ENCODE measurements at places on chromosomes 1 and 21. TPM values are rescaled to one million over a fixed set of nuclear protein-coding genes. Genes with fewer than 3 reads are reported as not detected.

Gene DNALI1
- polyA plus RNA-seq = 63.0 TPM

Gene NID1
- polyA plus RNA-seq = 177 TPM

Gene ZSCAN20
- 5.9 TPM for polyA plus RNA-seq

GRCh38 chr1:80444171-80444570 lies 1356.6 kb upstream of the ADGRL2 start:
- no peak for DNase-seq

DNA sequence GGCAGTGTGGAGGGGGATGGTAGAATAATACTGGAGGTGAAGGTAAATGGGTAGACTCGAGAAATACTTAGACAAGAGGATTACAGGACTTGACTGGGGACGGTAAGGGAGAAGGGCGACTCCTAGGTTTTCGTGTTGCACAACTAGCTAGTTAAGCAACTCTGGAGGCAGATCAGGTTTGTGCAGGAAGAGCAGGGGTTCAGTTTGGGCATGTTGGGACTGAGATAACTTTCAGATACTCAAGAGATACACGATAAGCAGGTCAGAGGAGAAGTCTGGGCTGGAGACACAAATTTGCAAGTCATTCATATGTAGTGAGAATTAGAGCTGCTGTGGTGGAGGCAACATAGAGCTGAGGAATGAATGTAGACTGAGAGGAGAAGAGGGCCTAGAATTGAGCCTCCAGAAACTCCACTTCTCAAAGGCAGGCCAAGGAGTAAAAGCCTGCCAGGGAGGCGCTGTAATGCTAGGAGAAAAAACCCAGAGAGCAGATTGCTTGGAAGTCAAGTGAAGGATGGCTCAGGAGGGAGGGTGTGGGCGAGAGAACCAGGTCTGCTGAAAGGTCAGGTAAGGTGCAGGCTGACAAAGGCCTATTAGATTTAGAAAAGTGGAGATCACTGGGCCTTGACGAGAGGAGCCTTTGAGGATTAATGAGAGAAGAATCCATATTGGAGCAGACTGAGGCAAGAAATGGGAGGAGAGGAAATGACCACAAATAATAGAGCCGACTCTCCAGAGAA lies 20.8 kb downstream of the MAB21L3 start:
- no peak for DNase-seq

DNA sequence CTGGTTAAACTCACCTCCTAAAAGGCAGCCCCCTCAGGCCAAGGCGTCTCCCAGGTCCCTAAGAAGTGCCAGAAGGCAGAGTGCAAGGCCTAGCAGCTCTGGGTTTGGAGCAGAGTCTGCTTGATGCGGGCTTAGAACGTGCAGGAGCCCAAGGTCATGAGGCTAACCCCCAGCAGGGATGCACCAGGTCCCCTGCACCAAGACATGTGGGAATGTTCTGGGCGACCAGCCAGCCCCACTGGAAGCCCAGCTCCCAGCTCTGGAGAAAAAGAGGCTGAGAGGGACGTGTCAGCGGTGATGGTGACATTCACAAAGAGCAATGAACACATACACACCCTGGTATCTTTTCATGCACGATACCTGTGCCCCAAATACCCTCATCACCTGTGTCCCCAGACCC lies 5.1 kb downstream of the LRRN2 start:
- DNase-seq = no peak
